ENCODE measurements at places on chromosomes 7 and 10.

DNA sequence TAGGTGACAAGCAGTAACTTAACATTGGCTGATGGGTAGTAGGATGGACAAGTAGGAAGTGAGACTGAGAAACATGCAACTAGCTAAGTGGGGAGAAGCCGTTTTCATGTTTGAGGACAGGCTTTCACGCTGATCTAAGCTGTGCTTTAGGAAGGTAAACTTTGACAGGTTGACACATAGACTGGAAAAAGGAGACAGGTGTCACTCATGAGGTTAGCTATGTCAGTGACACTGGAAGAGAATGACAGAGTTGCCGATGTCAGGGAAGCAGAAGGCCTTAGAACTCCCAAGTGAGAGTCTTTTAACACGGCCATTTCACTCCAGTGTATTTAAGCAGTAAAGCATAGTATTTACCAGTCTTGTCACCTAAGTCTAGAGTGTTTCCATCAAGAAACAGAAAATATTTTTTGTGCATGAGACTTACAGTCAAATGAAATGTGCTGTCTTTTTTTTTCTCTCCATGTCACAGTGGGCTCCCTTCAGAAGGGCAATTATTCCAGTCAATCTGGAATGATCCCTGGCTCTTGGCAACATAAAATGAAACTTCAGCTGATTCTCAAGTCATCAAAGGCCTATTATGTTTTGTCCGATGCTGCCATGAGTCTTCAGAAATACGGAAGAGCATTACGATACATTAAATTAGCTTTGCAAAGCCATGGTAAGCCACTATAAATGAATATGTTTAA lies 20.6 kb downstream of the EDRF1 start:
- DNase-seq, result no peak

DNA sequence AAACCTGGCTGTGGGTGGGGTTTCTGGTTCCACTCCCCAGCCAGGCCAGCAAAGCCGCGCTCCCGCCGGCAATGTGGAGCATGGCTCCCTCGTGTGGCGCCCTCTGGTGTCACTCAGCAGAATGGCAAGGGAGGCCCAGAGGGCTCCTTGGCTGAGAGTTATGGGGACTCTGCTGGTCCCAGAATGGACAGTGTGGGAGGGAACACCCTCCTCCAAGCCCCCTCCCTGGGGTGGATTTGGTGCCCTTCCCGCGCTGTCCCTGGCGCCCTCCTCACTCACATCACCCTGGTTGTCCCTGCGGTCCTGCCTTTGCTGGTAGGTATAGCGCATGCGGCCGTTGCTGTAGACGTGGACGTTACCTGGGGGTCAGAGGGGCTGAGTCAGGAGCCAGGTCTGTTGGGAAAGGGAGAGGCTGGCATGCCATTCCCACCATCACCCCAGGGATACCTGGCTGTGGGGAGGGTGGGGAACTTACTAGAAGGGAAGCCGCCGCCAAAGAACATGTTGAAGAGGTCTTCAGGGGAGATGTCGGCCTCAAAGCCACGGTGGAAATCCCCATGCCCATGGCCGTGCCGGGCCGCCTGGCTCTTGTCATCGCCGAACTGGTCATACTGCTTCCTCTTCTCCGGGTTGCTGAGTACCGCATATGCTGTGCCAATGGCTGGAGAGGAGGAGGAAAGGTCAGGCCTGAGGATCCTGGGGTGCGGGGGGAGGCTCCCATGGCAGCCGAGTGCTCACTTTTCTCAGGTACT lies 14.0 kb downstream of the DNAJB12 start:
- DNase-seq, result peak; percentile 94

- DNase-seq, result no peak
These were observed 39.8 kb downstream of the MAD1L1 start for GRCh38 chr7:2192831-2193534.

DNA sequence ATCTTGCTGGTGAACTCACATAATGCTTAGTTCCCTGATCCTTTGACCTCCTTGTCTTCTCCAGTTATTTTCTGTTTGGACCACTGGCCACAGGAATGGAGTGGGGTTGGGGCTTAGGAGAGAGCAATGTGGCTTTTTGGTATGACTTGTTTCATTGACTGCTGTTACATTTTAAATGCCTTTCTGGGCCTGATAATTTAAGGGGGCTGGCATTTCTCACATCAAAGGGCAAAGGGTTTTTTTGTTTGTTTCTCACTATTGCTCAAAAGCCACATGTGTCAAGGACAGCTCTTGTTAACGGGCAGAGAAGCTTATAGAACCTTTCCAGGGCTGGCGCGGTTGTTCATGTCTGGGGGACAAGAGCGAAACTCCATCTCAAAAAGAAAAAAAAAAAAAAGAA lies 161.2 kb upstream of the TNRC18 start:
- DNase-seq, result no peak

GRCh38 chr7:27082171-27082570 lies 13.6 kb downstream of the HOXA1 start:
- no peak for DNase-seq

GRCh38 chr7:126436213-126436868 lies 816.4 kb downstream of the GRM8 start:
- no peak for DNase-seq

DNA sequence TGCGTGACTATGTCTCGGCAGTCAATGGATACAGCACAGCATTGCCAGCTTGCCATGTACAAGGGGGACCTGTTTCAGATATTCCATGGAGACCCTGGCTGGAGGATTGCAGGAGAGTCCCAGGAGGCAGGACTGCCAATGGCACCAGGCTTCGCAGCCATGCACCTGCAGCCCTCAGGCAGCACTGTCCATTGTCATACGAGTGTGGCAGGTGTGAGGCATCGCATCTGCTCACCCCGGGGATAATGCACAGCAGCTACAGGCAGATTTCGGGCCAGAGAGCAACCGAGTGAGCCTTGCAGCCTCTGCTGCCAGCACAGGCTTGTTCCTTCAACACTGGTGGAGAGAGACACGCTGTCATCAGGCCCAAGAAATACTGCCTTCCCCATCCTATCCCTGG lies 415.1 kb downstream of the PAXIP1 start:
- no peak for DNase-seq

GRCh38 chr7:17030559-17030958 lies 148.8 kb upstream of the AGR3 start:
- DNase-seq, result no peak

DNA sequence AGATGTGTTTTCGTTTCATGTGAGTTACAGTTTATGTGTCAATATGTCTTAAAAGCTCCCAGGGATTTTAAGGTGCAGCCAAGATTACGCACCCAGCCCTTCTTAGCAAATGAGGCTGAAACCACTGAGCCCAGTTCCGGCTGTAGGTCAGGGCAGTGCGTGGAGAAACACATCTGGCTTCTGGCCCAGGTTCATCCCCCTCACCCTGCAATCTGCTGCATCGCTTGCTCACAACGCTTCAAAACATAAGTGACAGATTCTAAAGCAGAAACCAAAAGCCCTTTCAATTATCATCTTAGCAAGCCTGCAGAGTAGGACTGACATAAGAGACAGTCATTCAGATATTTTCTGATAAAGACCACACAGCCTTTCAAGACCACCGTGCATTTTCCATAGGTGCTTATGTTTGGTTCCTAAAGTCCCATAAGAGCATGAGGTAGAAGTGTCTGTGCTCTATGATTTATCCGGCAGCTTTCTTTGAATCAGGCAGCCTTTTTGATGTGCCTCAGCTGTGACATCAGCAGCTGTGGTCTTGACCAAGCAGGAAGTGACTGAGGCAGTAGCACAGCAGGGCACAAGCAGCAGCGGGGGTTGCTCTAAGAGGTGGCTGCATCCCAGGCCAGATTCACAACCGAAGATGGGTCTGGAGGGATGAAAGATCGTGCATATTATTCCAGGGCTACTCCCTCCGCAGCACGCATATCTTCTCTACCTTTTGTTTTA lies 72.1 kb upstream of the LYZL2 start:
- peak; percentile 90 for DNase-seq

- DNase-seq, result no peak
These were observed 211.6 kb upstream of the SP8 start for GRCh38 chr7:20998309-20998708.

DNA sequence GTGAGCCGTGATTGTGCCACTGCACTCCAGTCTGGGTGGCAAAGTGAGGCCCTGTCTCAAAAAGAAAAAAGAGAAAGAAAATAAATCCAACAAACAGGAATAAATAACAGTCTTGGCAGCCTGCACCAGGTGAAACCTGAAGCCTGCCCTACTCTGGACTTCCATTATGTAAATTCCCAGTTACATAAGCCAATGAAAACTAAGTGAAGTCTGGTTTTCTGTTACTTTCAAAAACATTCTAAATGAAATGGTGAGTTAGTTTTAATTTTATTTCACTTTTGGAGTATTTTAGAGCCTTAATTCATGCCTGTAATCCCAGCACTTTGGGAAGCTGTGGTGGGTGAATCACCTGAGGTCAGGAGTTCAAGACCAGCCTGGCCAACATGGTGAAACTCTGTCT lies 22.5 kb upstream of the HIBADH start:
- no peak for DNase-seq

GRCh38 chr7:87147500-87147899 lies 4.8 kb upstream of the DMTF1 start:
- DNase-seq, result no peak

DNA sequence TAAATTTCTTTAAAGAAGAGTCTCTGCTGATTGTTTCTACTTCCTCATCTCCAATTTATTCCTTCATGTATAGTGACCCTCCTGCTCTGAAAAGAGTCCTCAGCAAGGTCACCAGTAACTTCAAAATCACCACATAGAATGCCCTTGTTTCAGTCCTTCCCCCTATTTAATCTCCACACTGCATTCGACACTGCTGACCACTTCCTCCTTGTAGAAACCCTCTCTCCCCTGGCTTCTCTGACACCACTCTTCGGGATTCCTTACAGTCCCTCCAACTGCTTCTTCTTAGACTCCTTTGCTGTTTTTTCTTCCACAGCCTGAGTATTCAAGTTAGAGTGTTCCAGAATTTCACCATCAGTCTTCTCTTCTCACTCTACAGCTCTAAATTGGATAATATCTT lies 89.5 kb downstream of the VPS41 start:
- no peak for DNase-seq

- DNase-seq, result no peak
These were observed 29.1 kb upstream of the TRUB1 start for GRCh38 chr10:114908896-114909295.

DNA sequence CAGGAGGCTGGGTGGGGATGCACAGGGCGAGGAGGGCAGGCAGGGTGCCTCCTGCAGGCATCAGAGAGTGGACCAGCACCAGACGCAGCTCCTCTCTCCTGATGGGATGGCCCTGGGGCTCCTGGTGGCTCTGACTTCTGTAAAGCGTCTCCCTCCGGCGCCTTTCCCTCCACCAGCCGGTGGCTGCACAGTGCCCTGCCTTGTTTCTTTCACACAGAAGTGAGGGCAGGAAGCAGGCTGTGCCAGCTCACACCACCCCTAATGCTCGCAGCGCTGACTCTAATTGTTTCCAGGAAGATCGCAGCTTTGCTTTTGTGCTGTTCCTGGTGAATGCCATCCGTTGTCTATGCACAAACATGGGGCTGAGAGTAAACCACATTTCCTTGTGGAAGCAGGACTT lies 152.3 kb upstream of the LANCL2 start:
- peak; percentile 64 for DNase-seq

GRCh38 chr10:43857206-43857930 lies 208.7 kb upstream of the ZNF32 start:
- DNase-seq, result peak; percentile 41

GRCh38 chr10:6461961-6462360 lies 118.1 kb downstream of the PRKCQ start:
- DNase-seq, result no peak

- DNase-seq, result peak; percentile 78
These were observed at the start of gene C10orf67 for GRCh38 chr10:23344241-23344841. Gene C10orf67, minus strand, starts transcription at chr10:23344797. Its CDS starts 23 bp downstream, at chr10:23344774.

Data from spleen (tissue), 13 donors.